Esophagus squamous epithelium (tissue), 5 donors: ENCODE measurements at places on chromosomes 2 and 18. TPM values are rescaled to one million over a fixed set of nuclear protein-coding genes. Genes with fewer than 3 reads are reported as not detected.
A peak's percentile ranks its signal among the peaks of the same experiment; 100 is the strongest.

DNA sequence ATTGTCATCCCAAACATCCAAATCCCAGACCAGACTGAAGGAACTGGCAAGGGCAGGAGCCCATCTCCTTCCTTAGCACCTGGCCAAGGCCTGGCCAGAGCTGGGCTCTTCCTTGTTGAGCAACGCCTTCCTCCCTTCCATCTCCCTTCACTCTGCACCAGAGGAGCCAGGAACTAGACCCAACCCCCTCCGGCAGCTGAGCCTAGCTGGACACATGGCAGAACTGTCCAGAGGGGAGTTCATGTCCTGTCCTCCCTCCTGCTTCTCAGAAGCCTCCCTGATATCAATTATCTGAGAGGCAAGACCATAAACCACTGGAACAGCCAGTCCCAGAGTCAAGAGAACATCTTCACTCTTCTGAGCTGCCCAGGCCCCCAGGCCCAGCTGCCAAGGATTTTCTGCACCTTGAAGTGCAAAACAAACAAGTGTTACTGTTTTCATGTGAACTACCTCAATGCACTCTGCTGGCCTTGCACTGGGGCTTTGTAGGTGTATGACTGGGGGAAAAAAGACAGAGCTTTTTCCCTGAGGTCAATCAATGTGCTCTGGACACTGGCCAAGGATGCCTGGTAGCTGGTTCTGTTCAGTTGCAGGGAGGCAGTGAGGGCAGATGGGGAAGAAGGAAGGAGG, 107.6 kb upstream of the MSH6 start:
- no peaks in the 10 kb centered on the region for H3K27me3 ChIP-seq
- H3K4me1 ChIP-seq, result no peaks in the 10 kb centered on the region
- no peak overlapping the region for H3K4me3 ChIP-seq
- no peaks in the 10 kb centered on the region for H3K36me3 ChIP-seq
- no peak overlapping the region for H3K27ac ChIP-seq

DNA sequence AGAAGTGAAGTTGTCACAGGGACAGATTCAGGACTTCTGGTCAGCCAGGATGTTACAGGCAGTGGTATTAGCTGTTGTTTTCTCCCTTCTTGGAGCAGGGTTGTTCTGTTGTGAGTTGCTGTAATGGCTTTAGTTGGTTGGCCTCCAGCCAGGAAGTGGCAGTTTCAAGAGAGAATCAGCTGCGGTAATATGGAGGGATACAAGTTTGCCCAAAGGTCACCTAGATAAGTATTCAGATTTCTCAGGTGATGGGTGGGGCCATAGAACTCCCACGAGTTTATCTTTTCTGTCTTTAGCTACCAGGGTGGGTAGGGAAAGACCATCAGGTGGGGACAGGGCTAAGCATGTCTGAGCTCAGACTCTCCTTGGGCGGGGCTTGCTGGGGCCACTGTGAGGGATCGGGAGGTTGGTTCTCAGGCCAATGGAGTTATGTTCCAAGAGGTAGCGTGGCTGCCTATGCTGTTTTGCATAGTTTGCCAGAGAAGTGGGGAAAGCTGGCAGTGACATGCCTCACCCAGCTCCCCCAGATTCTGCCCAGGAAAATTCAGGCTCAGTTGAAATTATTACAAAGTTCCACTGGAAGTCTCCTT, 640.4 kb upstream of the CHAC2 start:
- no peaks in the 10 kb centered on the region for H3K27me3 ChIP-seq
- H3K36me3 ChIP-seq, result no peaks in the 10 kb centered on the region
- no peak overlapping the region for H3K4me3 ChIP-seq
- no peak overlapping the region for H3K27ac ChIP-seq
- H3K4me1 ChIP-seq, result no peaks in the 10 kb centered on the region
- no peak for DNase-seq

DNA sequence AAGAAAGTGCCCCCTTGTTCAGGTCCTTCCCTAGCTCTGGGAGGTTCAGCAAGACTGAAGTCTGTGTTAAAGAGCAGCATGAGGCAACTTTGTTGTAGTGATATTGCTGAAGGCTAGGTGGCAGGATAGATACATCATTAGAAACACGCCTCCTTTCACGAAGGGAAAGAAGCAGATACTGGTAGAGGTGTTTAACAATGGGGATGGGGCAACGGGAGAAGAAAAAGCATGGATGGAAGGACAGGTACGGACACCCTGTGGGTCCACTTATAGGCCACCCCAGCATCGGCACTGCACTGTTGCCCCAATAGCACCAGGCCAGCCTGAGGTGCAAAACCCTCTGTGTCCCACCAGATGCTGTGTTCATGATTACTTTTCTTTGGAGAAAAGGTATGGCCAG, 3.5 kb upstream of the IGFBP5 start:
- no peaks in the 10 kb centered on the region for H3K27me3 ChIP-seq
- no peak for DNase-seq
- peaks cover 27% of the 10 kb centered on the region for H3K4me1 ChIP-seq
- H3K4me3 ChIP-seq, result no peak overlapping the region

GRCh38 chr2:47833516-47833968, 50.6 kb downstream of the MSH6 start:
- H3K27me3 ChIP-seq, result no peaks in the 10 kb centered on the region
- peaks cover 100% of the 10 kb centered on the region for H3K36me3 ChIP-seq
- no peak overlapping the region for H3K4me3 ChIP-seq
- no peak overlapping the region for H3K27ac ChIP-seq

TMEM17 gene
- total RNA-seq, result 2.6 TPM

- H3K4me1 ChIP-seq, result no peaks in the 10 kb centered on the region
- DNase-seq, result no peak
- no peak overlapping the region for H3K4me3 ChIP-seq
- H3K27me3 ChIP-seq, result no peaks in the 10 kb centered on the region
Measured at GRCh38 chr2:141513853-141514252, 617.0 kb downstream of the LRP1B start.

GRCh38 chr2:146209842-146210275, 1635.0 kb upstream of the ACVR2A start:
- H3K4me1 ChIP-seq, result no peaks in the 10 kb centered on the region
- no peak overlapping the region for H3K27ac ChIP-seq
- H3K36me3 ChIP-seq, result no peaks in the 10 kb centered on the region
- DNase-seq, result no peak

LIPG gene
- 3.7 TPM for total RNA-seq

- H3K36me3 ChIP-seq, result no peaks in the 10 kb centered on the region
- no peak overlapping the region for H3K27ac ChIP-seq
- H3K4me3 ChIP-seq, result no peak overlapping the region
- H3K4me1 ChIP-seq, result no peaks in the 10 kb centered on the region
- DNase-seq, result no peak
Measured at GRCh38 chr2:179096090-179096489, 46.2 kb upstream of the CCDC141 start.

DNA sequence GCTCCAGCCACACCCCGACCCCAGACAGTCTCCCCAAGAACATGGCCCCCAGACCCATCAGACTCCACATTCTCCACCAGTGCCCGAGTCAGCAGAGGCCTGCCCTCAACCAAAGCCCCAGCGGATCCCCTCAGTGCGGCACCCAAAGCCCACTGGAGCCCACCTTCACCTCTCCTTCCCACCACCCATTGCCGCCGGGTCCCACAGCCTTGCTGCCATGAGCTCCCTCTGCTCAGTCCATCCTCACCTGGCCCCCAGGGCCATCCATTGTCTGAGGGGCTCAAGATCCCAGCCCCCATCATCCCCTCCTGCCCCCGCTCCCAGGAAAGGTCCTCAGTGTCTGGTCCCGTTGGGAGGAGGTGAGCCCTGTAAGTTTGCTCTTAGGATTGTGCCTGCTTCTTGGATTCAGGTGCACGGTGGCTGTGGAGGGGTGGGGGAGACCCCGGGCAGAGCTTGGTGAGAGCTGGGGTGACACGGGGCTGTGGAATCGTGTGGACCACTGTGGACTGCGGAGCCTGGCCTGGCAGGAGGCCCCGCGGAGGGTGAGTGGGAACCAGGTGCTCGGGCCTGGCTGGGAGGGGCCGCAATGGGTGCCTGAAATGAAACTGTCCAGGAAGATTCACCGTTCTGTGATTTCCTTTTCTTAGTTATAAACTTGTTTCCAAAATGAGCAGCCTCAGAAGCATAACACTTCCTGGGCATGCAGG, 32.7 kb upstream of the GPC1 start:
- H3K27ac ChIP-seq, result no peak overlapping the region
- no peak overlapping the region for H3K4me3 ChIP-seq
- H3K27me3 ChIP-seq, result no peaks in the 10 kb centered on the region
- H3K36me3 ChIP-seq, result no peaks in the 10 kb centered on the region
- H3K4me1 ChIP-seq, result peaks cover 6% of the 10 kb centered on the region
- DNase-seq, result no peak

DNA sequence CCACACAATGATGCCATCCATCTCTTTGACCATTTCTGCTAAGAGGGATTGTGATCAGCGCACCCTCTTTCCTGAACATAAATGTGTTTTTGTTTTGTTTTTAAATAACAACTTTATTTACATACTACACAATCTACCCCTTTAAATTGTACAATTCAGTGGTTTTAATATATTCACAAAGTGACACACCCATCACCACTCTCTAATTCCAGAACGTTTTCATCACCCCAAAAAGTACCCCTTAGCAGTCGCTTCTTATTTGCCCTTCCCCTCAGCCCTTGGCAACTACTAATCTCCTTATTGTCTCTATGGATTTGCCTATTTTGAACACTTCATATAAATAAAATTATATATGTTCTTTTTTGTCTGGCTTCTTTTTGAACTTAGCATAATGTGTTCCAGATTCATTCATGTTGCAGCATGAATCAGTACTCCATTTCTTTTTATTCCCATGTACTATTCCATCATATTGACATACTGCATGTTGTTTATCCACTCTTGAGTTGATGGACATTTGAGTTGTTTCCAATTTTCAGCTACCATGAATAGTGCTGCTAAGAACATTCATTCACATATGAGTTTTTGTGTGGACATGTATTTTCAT, 150.9 kb upstream of the NABP1 start:
- no peaks in the 10 kb centered on the region for H3K27me3 ChIP-seq
- H3K36me3 ChIP-seq, result no peaks in the 10 kb centered on the region
- no peaks in the 10 kb centered on the region for H3K4me1 ChIP-seq
- no peak for DNase-seq

DNA sequence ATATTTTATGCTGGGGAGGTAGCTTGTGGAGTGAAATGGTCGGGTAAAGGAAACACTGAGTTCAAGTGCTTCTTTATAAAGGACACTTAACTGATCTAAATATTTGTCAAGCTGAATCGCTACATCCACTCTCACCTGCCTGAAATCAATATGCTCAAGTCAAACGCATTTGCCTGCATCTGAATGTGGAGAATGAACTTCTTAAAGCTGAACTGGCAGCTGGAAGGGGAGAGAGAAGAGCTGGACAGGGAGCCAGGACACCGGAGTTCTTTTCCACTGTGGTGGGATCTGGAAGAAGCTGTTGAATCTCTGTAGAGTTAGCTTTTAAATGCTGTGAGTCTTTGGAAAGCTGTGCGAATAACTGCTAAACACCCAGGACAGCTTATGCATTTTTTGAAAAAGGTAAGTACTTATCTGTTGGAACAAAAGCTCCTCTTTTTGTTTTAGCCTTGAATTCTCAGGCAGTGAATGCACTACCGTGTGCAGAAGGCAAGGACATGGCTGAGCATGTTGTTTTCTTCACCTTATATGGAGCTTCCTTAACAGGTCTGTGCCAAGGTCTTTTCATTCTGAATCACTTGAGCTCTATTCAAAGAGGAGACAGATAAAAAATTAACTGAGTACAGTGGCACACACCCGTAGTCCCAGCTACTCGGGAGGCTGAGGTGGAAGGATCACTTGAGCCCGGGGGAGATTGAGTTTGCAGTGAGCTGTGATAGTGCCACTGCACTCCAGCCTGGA, 74.2 kb upstream of the KLF7 start:
- H3K4me1 ChIP-seq, result peaks cover 40% of the 10 kb centered on the region
- DNase-seq, result no peak
- H3K4me3 ChIP-seq, result no peak overlapping the region
- no peaks in the 10 kb centered on the region for H3K36me3 ChIP-seq

DNA sequence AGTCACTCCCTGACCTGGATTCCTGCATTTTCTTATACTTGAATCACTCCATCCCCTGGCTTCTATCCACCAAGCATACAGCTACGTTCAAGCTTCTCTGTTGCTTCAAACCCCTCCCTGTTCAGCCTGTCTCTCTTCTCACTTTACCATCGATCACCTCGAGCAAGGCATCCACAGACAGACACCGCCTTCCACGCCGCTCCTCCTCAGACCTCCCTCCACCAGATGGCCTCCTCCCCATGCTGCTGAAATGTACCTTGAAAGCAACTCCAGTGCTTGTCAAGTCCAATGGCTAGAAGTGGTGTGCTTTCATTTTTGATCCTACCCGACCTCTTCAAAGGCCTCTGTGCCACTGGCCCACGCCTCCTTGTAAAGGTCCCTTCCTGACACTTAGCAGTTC, 131.3 kb upstream of the ACAA2 start:
- no peak overlapping the region for H3K4me3 ChIP-seq
- no peaks in the 10 kb centered on the region for H3K27me3 ChIP-seq
- H3K27ac ChIP-seq, result no peak overlapping the region
- H3K4me1 ChIP-seq, result no peaks in the 10 kb centered on the region
- DNase-seq, result no peak

- DNase-seq, result no peak
- no peaks in the 10 kb centered on the region for H3K36me3 ChIP-seq
- H3K27ac ChIP-seq, result no peak overlapping the region
- H3K4me3 ChIP-seq, result no peak overlapping the region
- no peaks in the 10 kb centered on the region for H3K27me3 ChIP-seq
Measured at GRCh38 chr2:133412694-133413093, 155.6 kb downstream of the NCKAP5 start.

PCARE gene
- not detected for total RNA-seq

- no peak for DNase-seq
- H3K27me3 ChIP-seq, result peaks cover 27% of the 10 kb centered on the region
- H3K4me3 ChIP-seq, result no peak overlapping the region
- no peaks in the 10 kb centered on the region for H3K4me1 ChIP-seq
Measured at GRCh38 chr2:71851094-71851750, 296.4 kb downstream of the CYP26B1 start.

DNA sequence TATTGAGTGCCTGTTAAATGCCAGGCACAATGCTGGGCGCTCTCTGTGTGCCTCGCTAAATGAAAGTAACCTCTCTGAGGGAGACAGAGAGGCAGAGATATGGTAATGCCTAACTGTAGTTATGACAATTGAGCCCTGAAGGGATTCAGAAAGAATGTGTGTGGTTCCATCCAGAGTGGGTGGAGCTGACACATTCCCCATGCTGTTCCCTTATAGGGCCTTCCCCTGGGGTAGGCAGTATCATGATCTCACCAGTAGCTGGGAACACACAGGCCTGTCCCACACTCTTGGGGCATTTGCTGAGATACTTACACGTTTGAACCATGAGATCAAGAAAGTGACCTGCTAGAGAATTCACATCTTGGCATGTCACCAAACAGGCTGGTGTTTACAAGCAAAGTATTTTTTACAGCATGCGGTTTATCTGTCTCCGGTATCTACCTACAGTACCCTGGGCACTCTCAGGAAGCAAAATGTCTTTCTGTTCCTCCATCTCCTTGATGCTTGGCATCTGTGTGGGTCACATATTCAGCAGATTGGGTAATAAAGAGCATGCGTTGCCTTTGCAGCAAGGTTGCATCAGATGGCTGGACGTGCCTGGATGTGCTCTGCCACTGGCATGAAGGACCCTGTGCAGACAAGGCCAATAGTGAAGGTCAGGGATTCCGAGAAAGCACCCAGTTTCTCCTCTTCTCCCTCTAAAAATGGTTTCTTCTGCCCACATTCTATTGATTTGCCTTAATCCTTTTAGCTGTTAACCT, 9.4 kb downstream of the CTIF start:
- H3K4me1 ChIP-seq, result peaks cover 17% of the 10 kb centered on the region
- H3K27me3 ChIP-seq, result no peaks in the 10 kb centered on the region
- H3K27ac ChIP-seq, result peak overlapping the region; percentile 72
- DNase-seq, result no peak
